Inflammatory macrophage (primary cell): ENCODE measurements at places on chromosomes 5 and 9.

- DNase-seq = no peak
Observed at GRCh38 chr5:72121780-72122445, 14.6 kb downstream of the MAP1B start.

DNA sequence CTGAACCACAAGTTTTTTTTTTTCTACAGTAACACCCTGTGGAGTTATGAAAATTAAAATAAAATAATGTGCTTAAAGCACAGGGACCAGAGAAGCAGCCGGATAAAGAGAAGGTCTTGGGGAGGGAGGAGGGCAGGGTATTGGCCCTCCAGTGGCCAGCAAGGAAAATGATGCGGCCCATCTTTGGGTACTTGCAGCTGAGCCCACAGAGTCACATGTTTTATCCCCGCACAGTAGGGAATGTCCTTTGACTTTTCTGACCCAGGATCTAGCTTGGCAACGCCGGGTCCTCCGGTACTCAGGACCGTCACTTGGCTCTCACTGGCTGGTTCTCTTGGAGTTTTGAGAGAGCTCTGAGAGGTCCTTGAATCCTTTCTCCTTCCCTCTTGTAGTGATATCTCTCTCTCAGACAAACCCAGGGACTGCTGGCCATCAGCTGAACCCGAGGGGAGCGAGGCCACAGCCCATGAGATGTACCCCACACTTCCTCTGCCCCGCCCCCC lies 35.3 kb upstream of the HSPA9 start:
- DNase-seq = no peak

GRCh38 chr9:38445154-38446043 lies 21.1 kb upstream of the IGFBPL1 start:
- DNase-seq = no peak

DNA sequence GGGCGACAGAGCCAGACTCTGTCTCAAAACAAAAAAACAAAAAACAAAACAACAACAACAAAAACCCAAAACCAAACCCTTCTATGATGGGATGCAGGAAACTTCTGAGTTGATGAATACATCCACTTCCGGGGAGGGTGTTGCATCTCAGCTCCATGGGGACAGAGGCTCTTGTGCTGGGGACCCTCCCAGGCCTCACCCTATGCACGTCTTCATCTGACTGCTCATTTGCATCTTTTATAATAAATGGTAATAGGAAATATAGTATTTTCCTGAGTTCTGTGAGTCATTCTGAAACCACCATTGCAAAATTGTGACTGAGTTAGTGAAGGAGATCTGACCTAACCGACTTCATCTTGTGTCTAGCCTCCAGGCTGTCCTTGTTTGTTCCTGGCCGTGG lies 109.5 kb upstream of the SLC28A3 start:
- DNase-seq = no peak

DNA sequence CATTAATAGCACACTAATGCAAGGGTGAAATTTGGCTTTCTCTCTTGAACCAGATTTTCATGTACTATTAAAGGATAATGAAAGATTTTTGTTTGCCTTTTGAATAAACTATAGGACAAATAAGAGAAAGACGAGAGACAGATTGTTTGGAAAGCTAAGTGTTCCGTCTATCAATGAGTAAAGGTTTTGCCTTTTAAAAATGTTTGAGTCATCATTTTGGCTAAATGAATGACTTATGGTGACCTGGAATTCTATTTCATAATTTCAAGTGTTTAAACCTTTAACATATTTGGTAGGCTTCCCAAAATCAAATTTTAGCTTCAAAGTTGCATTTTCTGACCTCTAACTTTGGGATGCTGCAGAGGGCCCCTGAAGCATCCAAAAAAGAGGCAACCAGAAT lies 145.2 kb downstream of the SLC25A46 start:
- no peak for DNase-seq
